ENCODE measurements at places on chromosomes 16 and 17. TPM values are rescaled to one million over a fixed set of nuclear protein-coding genes. Genes with fewer than 3 reads are reported as not detected.

The CACNB1 gene
- 12.3 TPM for total RNA-seq

The NPIPB6 gene
- total RNA-seq: 5.0 TPM

The DOC2A gene
- total RNA-seq: 0.58 TPM

The MT1M gene
- 1.8 TPM for total RNA-seq

The METTL2A gene
- 24.1 TPM for total RNA-seq

The AARSD1 gene
- 53.2 TPM for total RNA-seq

The SLFN14 gene
- total RNA-seq: not detected

The LDHD gene
- total RNA-seq: not detected

The CLEC19A gene
- total RNA-seq: not detected

The KCNG4 gene
- not detected for total RNA-seq

The PDK2 gene
- total RNA-seq: 17.4 TPM

The EVI2A gene
- 0.22 TPM for total RNA-seq

The MSLN gene
- total RNA-seq: not detected

- no peak for DNase-seq
Measured at GRCh38 chr17:5797447-5798050, 213.2 kb upstream of the NLRP1 start.

GRCh38 chr17:8695916-8696415 is 48.7 kb downstream of the CCDC42 start:
- no peak for DNase-seq

GRCh38 chr16:85360323-85361277 is 248.3 kb upstream of the CIBAR2 start:
- no peak for DNase-seq

- no peak for DNase-seq
Measured at GRCh38 chr17:77909236-77909635, 49.3 kb upstream of the TNRC6C start.

DNA sequence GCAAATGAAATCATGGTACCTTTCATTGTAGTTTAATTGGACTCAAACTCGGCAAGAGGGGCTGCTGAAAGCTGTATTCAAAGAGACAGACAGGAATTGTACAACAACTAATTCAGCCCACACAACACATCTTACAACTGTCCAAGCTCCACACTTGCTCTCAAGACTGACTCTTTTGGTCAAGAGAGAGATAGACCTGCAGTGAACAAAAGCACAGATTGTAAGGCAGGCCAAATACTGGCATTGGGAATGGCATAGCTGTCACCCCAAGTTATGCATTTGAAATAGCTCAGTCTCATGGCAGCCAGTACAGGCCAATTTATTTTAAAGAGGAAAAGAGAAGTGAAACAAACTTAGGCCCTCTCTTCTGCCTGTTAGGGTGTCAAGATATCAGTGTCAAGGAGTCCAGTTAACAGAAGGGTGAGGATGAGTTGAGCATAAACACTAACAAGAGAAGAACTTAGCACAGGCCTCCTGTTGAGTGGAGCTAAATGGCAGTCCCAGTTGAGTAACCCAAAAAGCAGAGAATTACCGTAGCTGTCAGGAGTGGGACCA is 215.7 kb downstream of the IRX3 start:
- no peak for DNase-seq

DNA sequence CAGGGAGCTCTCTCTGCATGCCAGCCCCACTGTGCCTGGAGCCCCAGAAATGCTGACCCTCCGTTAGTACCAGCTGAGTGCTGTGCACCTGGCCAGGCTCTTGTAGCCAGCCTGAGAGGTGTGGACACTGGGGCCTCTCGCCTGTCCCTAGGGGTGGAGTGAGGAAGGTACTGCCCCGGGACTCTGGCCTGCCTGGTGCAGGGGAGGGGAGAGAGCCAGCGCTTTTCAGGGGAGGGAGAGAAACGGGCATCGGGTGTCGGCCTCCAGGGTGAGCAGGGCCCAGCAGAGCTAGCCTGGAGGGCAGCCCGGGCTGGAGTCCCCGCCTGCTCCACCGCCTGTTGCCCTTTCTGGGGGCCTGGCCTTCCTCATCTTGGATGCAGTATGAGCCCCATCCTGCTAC is 13.1 kb downstream of the MAP2K3 start:
- no peak for DNase-seq

GRCh38 chr16:3358871-3359270 is 3.2 kb downstream of the OR2C1 start:
- DNase-seq: no peak

- DNase-seq: peak; percentile 42
Measured at GRCh38 chr17:64262198-64262999, 661 bp downstream of the TEX2 start.

- DNase-seq: no peak
Measured at GRCh38 chr16:56643080-56643778, 4.8 kb downstream of the MT1A start.

GRCh38 chr16:84502581-84502980 is 1.9 kb downstream of the MEAK7 start:
- DNase-seq: no peak

GRCh38 chr16:2591476-2592240 is 53.8 kb downstream of the PDPK1 start:
- DNase-seq: no peak

GRCh38 chr17:77403854-77404253 is 263.1 kb downstream of the SEC14L1 start:
- no peak for DNase-seq

DNA sequence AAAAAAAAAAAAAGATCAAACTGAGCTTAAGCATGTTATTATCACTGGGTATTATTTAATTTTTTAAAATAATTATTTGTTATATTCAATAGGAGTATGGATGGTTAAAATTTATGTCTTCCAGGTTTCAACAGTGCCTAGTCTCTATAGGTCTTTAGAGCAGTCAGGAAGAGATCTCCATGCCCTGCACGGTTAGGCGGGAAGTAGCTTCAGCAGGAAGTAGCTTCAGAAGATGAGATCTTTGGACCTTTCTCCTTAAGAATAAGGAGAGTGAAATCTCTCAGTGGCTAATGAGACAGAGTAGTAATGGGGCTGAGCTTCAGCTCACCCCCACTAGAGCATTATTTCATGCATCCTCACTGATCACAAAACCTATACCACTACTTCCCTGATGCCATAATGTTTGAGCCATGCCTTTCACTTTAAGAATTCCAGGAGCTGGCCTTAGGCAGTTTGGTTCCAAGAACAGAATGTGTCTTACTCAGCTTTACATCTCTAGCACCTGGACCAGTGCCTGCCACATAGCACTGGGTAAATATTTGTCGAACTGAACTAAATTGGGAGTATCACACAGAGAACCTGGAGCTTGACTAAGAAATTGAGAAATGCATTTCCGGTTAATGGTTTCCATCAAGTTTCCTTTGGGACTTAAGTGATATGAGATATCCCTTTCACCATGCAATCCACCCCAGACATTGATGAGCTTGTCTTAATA is 43.5 kb downstream of the SCPEP1 start:
- DNase-seq: no peak

DNA sequence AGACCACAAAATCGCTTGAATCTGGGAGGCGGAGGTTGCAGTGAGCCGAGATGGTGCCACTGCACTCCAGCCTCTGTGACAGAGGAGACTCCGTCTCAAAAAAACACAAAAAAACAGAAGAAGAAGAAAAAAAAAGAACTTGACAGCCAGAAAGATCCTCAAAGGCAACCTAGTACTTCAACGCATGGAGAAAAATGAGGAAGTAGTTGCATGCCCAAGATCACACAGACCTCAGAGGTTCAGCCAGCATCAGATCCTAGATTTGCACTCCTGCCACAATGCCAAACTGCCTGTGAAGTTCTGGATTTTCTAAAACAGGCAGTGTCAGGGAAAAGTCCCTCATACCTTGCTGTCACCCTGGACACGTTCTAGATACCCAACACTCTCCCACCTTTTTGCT is 1.5 kb downstream of the ATPAF2 start:
- DNase-seq: no peak

GRCh38 chr17:1471490-1471889 is 15.5 kb upstream of the CRK start:
- DNase-seq: no peak

GRCh38 chr16:64364894-64365293 is 757.0 kb downstream of the CDH11 start:
- no peak for DNase-seq

GRCh38 chr16:81711657-81712319 is 67.3 kb upstream of the PLCG2 start:
- DNase-seq: peak; percentile 91

DNA sequence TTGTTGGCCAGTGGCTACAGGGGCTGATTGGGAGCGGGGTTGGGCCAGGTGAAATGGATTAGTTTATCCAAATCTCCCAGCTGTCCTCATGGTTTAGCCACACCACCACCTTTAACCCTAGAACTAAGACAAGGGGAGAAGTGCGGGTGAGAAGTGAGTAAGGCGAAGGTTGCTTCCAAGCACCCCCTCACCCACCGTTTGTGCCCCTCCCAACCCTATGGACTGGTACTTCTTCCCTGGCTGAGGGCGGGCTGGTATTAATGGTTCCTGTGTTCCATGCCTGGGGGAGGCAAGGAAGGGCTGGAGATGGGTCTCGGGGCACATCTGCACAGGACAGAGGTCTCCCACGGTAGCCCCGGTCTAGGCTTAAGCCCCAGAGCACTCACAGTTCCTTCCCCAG is 25.1 kb downstream of the NT5M start:
- DNase-seq: no peak

DNA sequence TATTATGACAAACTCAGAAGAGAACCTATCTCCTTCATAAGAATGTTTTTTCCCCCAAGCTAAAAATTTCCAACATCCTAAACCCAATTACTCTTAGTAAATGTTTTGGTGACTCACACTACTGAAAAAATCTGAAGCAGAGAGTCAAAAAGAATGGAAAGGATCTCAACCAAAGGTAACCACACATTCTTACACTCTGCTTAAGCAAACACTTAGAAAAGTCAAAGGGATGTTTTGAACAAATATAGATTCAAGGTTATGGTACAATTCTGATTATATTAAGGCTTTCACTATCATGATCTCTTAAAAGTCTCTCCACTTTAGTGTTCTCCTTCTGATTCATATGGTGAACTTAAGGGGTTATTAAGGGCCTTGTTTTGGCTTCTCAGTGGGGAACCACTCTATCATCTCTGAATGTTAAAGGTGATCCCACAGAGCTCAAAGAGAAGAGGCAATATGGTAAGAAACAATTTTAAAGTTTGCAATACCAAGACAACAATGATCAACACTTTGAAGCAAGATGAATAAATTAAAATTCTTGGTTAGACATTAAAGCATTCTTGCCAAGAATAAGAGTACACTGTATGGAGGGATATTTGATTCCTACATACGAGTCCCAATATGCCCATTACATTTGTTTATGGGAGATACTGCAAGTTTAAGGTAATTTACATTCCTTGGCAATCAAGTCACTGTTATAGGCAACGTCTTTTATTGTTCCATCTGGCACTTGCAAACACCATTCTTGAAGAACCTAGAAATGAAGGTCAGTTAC is 69.2 kb downstream of the CDC27 start:
- no peak for DNase-seq

GRCh38 chr16:55437625-55438024 is 41.4 kb upstream of the MMP2 start:
- DNase-seq: no peak

DNA sequence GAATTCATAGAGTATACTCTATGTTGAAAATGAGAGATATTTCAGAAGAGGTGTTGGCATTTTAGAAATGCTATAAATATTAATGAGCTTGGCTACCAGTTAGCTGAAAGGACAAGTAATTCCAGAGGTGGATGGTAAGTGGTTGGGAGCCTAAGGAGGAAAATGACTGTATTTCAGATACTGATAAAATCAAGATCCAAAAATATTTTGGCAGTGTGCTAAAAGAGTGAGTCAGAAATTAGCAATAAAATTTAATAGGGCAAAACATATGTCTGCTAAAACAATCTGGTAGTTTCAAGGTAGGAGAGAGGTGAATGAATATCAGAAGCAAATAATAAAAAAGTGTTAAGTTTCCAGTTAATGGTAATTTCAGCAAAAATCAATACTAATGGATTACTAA is 1287.9 kb downstream of the CDH8 start:
- DNase-seq: no peak

- no peak for DNase-seq
Measured at GRCh38 chr16:53123747-53124146, 69.0 kb downstream of the CHD9 start.

GRCh38 chr17:79018370-79018695 is 5.6 kb upstream of the C1QTNF1 start:
- no peak for DNase-seq

DNA sequence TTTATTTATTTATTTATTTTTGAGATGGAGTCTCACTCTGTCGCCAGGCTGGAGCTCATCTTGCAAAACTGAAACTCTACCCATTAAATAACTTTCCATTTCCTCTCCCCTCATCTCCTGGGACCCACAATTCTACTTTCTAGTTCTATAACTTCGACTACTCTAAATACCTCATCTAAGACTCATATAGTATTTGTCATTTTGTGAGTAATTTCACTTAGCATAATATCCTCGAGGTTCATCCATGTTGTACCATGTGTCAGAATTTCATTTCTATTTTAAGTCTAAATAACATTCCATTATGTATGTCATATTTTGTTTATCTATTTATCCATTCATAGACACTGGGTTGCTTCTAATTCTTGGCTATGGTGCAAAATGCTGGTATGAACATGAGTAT is 5.1 kb upstream of the NT5M start:
- DNase-seq: no peak

DNA sequence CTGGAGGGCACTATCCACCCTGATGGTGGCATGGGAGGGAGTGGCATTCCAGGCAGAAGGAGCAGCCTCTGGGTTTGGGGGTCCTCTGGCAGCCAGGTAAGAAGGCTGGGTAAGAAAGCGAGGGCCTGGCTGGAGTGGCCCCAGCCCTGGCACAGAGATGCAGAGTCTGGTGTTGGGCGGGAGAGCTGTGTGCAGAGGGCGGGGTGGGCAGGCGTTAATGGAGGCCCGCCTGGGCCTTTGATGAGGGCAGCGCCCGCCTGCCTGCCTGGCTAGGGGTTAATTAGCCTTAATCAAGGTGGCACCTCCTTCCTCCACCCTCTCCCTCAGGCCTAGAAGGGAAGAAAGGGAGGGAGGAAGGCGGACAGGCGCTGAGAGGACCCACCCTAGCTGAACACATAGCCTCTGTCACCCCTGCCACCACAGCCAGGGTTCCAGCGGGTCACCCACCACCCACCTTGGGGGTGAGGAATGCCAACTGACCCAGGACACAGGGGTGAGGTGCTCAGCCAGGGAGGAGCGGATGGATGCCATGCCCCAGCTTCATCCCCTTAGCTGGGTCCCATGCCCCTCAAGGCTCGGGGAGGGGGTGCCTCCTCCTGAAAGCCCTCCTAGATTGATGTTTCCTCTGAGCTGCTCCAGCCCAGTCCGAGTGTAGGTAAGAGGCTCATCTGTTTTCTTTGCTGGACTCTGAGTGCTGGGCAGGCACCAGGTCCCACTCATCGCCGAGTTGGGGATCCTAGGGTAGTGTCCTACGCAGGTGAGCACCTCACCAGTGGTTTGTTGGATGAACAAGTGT is 13.4 kb upstream of the FAM83G start:
- DNase-seq: no peak

All from endothelial cell of umbilical vein (primary cell).